Body of pancreas (tissue), 4 donors: ENCODE measurements at places on chromosomes 3 and 15. TPM values are rescaled to one million over a fixed set of nuclear protein-coding genes. Genes with fewer than 3 reads are reported as not detected.

The STAB1 gene
- 50.4 TPM for total RNA-seq

The KNG1 gene
- not detected for total RNA-seq

- no peaks in the 10 kb centered on the region for H3K36me3 ChIP-seq
- H3K27ac ChIP-seq: no peak overlapping the region
- H3K27me3 ChIP-seq: no peaks in the 10 kb centered on the region
- no peak overlapping the region for H3K4me3 ChIP-seq
Observed at GRCh38 chr3:151753846-151754245, 20.1 kb downstream of the AADACL2 start.

DNA sequence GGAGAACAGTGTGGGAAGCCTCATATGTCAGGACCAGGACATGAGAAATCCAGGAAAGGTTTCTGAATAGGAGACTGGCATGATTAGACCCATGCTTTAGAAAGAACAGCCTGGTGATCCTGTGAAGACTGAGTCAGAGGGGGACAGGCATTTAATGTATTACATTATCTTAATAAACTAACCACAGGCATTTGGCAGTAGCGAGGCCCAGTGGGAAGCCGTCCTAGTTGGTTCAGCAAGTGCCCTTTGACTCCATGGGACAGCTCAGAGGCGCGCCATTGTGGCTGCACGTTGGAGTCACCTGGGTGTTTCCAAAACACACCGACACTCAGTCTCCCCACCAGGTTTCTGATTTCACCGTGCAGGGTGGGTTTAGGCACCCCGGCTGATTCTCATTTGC is 90.5 kb upstream of the DGKG start:
- no peaks in the 10 kb centered on the region for H3K4me1 ChIP-seq
- no peaks in the 10 kb centered on the region for H3K27me3 ChIP-seq
- no peaks in the 10 kb centered on the region for H3K36me3 ChIP-seq
- no peak overlapping the region for H3K27ac ChIP-seq

DNA sequence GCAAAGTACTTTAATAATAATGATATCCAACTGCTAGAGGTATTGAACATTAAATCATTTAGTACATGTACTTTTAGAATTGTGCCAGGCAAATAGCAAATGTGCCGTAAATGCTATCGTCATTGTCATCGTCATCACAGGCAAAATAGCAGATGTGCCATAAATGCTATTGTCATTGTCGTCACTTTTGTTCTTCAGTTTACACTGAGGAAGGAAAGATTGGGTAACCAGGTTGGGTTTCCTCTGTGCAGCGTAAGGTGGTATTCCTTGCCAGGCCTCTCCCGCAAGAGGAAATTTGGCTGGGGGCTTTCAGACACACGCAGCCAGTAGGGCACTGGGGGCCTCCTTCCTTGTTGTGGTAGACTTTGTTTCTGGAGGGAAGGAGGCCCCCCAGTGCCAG is 26.4 kb downstream of the ABHD17C start:
- H3K27me3 ChIP-seq: no peaks in the 10 kb centered on the region
- no peaks in the 10 kb centered on the region for H3K36me3 ChIP-seq
- no peak for DNase-seq
- no peak overlapping the region for H3K4me3 ChIP-seq
- no peak overlapping the region for H3K27ac ChIP-seq

GRCh38 chr3:48656841-48657281 is 5.8 kb downstream of the CELSR3 start:
- H3K4me3 ChIP-seq: no peak overlapping the region
- peak overlapping the region; percentile 27 for H3K27ac ChIP-seq
- peaks cover 16% of the 10 kb centered on the region for H3K4me1 ChIP-seq
- H3K27me3 ChIP-seq: no peaks in the 10 kb centered on the region

DNA sequence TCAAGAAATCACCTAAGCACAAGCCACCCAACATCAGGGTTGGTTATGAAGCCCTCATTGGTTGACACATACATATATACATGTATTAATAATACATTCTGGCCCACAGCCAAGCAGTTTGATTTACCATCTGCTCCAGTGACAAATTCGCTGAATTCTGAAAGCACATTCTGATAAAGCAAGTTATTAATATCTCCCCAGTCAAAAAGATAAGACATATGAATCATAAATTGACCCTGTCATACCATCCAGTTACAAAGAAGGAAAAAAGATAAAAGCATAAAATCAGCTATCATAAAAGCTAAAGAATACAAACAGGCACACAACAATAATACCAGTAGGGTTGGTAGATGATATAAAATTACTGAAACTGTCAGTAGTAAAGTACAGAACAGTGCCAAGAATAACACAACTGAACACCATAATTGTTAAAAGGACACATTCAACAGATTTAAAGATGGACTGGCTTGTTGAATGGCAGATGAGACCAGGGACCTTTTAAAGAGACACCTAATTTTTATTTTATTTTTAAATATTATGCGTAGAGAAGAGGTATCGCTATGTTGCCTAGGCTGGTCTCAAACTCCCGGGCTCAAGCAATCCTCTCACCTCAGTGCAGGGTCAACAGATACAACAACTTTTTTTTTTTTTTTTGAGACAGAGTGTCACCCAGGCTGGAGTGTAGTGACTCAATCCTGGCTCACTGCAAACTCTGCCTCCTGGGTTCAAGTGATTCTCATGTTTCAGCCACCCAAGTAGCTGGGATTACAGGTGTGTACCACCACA is 7.7 kb downstream of the SNX4 start:
- H3K27me3 ChIP-seq: no peaks in the 10 kb centered on the region
